LNCaP clone FGC (cell line): ENCODE measurements at places on chromosomes 13 and 19.

GRCh38 chr13:101499406-101499805 is 46.9 kb downstream of the ITGBL1 start:
- no peak for DNase-seq

DNA sequence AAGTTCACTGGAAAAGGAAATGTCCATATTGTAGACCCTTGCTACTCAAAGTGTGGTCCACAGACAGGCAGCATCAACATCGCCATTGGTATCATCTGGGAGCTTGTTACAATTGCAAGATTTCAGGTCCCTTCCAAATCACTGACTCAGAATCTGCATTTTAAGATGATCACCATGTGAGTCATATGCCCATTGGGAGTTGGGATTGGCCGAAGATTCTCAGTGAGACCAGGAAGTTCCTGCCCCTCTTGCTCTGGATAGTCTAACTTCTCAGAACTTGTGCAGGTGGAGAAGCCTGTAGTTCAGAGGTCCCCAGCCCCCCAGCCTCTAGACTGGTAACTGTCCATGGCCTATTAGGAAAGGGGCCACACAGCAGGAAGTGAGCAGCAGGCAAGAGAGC is 48.9 kb upstream of the URAD start:
- no peak for DNase-seq

DNA sequence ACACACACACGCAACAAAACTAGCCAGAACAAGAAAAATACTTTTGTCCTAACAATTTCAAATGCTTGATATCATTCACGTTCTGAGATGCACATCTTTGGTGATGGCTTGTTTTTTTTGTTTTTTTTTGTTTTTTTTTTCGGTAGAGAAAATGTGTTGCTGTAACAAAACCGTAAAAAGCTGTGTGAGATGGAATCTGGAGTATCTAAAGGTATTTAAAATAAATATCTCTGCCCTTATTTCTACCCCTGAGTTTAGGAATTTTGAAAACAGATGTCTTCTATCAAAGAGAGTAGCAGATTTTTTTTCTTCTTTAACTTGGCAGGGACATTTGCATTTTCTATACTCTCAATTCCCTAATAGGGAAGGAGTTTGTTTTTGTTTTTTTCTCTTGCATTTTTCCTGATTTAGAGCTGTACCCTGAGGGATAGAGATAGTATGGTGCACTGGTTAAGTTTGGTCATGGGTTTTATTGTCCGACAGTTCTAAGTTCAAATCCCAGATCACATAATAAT is 446.6 kb downstream of the KLF5 start:
- no peak for DNase-seq

GRCh38 chr19:35901854-35902661 is at the start of gene HCST:
TSS of gene HCST (plus strand) at chr19:35902529. CDS start at chr19:35902594, 65 bp downstream.
- DNase-seq, result no peak

- no peak for DNase-seq
Measured at GRCh38 chr19:33264881-33265445, 37.4 kb downstream of the CEBPA start.

GRCh38 chr13:44142941-44143665 is 230.5 kb upstream of the SERP2 start:
- no peak for DNase-seq
